ENCODE measurements at places on chromosomes 3 and 15. TPM values are rescaled to one million over a fixed set of nuclear protein-coding genes. Genes with fewer than 3 reads are reported as not detected.

DNA sequence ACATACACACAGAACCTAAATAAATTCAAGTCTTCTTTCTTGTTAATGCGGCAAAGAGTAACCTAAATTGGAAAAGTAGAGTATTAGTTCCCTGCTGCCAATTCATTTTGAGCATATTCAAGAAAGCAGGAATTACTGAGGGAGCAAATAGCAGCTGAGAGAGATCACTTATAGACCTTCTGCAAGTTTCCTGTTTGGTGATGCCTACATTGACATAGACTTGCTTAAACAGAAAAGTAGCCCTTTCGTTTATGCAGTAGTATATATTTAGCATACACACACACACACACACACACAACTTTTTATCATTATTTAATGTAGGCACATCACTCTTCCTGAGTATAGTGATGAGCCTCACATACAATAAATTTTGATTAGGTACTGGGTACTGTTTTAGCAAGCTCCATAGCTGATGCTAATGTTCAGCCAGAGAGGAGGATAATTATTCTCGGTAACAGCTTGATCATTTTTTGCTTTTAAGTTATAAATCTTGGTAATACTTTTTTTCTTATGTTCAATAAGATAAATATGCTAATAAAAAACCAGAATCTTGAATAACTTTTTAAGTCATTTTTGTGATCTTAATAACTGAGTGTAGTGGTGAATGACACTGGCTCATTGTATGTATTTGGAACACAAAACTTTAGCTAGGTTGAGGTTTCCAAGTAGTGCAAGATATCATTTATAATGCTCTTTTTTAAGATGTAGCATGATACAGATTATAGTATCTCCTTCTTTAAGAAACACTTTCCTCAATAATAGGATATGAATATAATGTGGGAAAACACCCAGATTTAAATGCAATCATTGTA, 174.7 kb downstream of the MBNL1 start:
- DNase-seq = no peak

Gene CADPS
- 0.11 TPM for total RNA-seq

- DNase-seq = no peak
These were observed 24.5 kb downstream of the NIT2 start for GRCh38 chr3:100359035-100359434.

Gene CD200R1
- total RNA-seq = not detected

Gene TRPM1
- not detected for total RNA-seq

Gene RETNLB
- total RNA-seq = not detected

Gene PIGZ
- 2.4 TPM for total RNA-seq

DNA sequence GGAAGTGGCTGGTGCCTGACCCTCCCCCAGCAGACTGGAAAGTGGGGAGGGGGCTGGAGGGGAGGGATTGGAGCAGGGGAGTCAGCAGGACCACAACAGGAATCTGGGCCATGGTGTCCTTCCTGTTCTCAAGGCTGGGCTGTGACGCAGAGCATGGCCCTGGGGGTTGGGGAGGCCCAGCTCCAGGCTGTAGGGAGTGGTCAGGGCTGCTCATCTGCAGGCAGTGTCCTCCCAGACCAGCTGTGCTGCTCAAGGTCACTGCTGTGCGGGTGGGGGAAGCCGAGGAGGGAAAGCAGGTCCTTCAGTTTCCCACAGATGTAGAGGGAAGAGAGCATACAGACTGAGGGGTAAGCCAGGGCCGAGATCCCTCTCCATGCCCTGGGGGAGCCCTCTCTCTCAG, 40.7 kb downstream of the CYP11A1 start:
- DNase-seq = no peak

Gene CFAP92
- total RNA-seq = not detected

DNA sequence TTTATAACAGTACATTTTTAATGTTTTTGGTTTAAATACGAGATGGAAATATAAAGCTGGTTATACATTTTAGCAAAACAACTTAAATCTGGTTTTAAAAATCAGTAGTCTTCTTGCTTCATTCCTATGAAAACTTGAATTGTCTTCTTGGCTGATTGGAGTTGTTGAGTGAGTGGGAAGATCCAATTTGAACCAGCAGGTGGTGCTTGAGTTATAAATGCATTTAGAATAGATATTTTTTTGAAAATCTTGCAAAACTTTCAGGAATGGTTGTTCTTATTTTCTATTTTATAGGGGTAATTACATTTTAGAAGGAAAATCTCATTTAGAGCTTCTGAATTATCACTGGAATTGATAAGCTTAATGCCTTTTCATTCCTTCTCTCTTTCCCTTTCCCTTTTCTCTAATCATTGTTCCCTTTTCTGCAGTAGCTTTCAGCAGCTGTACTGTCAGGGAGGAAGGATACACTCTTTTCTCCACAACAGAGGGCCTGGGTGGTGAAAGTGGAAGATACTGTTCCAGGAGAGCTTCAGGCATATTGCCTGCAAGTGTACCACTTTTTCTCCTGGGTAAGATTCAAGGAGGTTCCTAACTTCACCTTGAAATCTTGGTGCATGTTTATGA, 335.6 kb downstream of the NLGN1 start:
- peak; percentile 50 for DNase-seq

Gene ISG20
- 0.51 TPM for total RNA-seq

DNA sequence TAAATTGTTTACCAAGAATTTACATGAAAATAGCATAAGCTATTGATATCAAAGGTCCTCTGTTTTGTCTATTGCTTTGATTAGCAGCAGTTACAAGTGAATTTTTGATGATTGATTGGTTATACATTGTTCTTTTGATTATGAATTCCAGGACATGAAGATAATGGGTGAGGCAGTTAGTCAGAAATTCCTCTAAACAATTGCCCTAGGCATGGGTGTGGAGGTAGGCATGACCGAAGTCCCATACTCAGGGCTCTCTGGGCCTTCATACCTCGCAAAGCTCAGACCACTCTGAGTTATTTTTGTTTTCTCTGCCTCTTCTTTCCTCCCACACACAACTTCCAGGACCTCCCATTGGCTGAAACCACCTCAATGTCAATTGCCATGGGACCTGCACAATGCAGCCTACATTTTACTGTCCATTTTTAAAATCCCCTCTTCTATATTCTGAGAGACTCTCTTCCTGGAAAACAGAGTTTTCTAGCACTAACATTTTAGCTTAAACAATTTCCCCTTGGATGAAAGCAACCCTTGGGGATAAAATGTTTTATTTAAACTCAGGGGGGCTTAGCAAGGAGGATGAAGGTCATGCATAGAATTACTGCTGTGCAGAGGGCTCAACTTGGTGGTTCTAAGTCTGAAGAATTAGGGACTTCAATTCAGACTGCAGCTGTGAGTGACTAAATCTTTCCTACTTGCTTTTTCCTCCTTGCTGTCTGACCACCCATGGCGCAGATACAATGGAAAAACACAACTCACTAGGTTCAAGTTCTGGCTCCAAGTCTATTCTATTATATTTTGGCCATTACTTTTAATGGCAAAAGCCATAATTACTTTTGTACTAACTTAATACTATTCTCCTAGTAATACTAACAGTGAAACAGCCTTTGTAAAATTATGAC, 594.8 kb downstream of the NTRK3 start:
- no peak for DNase-seq

- peak; percentile 38 for DNase-seq
These were observed 39.6 kb downstream of the CCDC54 start for GRCh38 chr3:107416886-107417285.

- DNase-seq = peak; percentile 82
These were observed 49.5 kb upstream of the PDZRN3 start for GRCh38 chr3:73674280-73674679.

Gene OSTN
- not detected for total RNA-seq

DNA sequence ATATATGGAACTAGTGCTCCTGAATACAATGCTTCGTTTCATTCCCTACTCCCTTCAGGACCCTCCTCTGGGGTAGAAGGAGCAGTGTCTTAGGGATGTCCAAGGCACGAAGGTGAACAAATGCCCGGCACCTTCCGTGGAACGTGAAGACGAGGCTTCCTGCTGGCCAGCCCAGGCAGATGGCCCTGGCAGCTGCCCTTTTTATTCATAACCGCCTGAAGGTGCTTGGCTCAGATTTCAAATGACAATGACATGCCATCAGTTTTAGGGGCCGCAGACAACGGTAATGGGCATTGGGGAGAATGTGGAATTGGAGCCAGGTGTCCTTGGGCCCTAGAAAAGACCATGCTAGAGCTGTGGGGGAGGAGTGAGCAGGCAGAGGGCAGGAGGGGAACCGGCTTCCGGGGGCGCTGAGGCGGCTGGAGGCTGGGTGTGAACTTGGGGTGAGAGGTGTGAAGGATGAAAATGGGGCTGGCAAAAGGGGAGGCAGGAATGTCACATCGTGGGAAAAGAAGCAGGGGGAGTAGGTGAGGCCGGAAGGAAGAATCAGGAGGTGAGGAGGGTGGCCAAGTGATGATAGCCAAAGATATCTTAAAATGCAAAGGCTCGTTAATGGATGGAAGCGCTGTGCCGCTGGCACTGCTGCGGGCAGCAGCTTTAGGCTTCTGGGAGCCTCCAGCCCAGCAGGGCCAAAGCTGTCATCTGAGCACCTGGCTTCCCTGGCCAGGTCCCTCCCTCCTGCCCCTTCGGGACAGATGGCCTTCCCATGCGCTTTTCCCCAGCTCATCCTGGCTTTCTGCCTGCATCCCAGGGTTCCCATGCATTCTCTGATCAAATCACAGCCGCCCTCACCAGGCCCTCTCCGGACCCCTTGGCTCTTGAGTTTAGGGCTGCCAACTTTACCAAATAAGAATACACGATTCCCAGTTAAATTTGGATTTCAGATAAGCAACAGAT, 93.7 kb downstream of the TMEM266 start:
- DNase-seq = no peak

GRCh38 chr3:171307046-171307585, 153.1 kb downstream of the TNIK start:
- no peak for DNase-seq

Gene SLC35G2
- 17.4 TPM for total RNA-seq

Gene TMEM158
- 181 TPM for total RNA-seq

DNA sequence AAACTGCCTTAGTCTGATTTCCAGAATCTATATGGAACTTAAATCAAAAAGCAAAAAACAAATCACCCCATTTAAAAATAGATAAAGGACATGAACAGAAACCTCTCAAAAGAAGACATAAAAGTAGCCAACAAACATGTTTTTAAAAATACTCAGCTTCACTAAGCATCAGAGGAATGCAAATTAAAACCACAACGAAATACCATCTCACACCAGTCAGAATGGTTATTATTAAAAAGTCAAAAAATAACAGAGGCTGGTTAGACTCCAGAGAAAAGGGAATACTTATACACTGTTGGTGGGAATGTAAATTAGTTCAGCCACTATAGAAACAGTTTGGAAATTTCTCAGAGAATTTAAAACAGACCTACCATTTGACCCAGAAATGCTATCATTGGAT, 367.9 kb downstream of the ZIC4 start:
- DNase-seq = peak; percentile 80

Gene B3GALNT1
- total RNA-seq = 3.1 TPM

- no peak for DNase-seq
These were observed 62.9 kb upstream of the XCR1 start for GRCh38 chr3:46090161-46090591.

Data from LHCN-M2 (cell line).